WTC11 (cell line): ENCODE measurements at places on chromosomes 5 and 9.

DNA sequence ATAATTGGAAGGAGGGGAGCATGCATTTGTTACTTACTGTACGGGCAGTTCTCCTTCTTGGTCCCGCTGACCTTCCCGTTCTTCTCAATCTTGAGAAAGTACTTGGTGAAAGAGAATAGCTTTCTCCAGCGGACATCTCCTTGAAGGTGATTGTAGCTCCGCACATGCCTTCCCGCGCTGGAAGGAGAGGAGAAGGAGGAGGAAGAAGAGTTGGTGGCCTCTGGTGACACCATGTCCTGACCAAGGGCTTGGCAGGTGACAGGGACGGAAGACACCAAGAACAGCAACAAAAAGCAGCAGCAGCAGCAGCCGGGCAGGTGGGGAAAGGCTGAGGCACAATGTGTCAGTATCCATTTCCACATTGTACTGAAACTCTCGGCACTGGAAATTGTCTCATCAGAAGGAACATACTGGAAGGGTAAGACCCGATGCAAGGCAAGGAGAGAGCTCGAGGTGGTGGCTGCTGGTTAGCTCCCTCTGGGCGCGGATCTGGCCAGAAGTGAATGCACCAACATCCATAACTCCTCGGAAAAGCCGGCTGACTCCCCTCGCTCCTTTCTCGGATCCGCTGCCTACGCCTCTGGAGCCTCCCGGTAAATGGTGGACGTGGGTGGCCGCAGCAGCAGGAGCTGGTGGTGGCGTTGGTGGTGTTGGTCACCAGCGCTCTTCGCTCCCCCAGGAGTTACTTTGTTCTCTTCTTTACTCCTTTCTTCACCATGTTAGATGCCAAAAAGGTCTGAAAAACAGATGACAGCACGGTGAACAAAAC lies 715 bp downstream of the FGF10 start:
- DNase-seq = peak; percentile 28

DNA sequence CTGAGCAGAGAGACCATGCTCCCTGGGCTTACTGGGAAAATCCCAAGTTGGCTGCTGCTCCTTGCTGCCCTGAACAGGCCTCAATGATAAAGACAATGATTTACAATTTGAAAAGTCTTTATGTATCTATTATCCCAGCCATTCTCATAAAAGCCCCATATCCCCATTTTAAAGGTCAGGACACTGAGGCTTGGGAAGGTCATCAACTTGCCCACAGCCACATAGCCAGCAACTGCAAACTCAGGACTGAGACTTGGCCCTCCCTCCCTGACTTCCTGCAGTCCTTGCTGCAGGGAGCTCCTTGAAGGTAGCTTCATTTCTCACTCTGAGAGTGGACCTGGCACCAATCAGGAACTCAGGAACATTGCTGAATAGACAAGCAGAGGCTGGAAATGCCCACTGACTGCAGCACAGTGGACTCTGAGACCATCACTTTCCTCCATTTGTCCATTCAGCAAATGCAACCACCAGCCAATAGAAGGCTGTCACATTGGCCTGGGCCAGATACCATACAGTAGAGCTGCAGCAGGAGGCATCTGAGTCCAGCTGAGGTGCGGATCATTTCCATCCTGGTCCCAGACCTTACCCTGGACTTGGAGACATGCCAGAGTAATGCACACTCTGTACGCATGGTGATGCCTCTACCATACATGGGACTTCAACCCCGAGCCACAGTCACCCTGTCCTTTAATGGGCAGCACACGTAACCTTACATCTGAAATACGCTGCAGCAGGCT lies 18.3 kb downstream of the TNIP1 start:
- DNase-seq = no peak

GRCh38 chr9:8857068-8857925 lies 1057.7 kb upstream of the DMAC1 start:
- peak; percentile 58 for DNase-seq

DNA sequence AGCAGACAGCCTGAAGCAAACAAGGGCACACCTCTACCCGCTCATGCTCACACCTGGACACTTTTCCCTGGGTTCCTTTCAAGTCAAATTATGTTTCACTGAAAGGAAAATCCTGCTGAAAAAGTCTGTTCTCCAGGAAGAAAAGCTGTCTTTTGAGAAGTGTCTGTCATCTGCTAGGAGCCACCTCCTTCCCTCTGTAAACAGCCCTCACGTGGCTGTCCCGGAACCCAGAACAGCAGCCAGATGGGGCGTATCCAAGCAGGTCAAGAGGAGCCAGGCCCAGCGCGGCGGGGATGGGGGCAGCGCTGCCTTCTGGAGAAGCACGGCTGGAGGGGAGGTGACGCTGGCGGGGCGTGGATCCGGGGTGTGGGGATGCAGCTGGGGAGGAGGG lies at the start of gene PNPLA7:
TSS of gene PNPLA7 (minus strand) at position 172 of the 391 bp plus-strand sequence. CDS start 205 bp downstream, outside the sequence.
- peak; percentile 80 for DNase-seq

GRCh38 chr9:91781116-91781515 lies 168.9 kb downstream of the ROR2 start:
- no peak for DNase-seq

DNA sequence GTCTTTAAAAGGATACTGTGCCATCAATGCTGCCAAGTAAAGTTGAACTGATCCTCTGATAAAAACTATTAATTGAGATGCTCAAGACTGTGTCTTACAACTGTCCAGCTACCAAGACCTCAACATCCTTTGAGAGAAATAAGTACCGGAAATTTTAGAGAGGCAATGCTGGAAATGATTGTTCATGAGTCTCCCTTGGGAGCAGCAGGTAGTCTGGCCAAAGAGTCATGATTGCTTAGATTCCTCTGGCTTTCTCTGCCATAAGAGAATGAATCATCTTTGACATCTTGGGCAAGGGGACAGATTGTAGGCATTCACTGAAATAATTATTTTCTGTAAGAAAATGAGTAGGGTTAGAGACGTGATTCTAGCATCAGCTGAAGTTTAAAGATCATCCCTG lies 466.6 kb upstream of the DAB2 start:
- no peak for DNase-seq

GRCh38 chr9:115642285-115642684 lies 511.3 kb upstream of the PAPPA start:
- DNase-seq = no peak

GRCh38 chr5:169647566-169647965 lies 10.5 kb downstream of the DOCK2 start:
- DNase-seq = no peak

- no peak for DNase-seq
These were observed 22.0 kb downstream of the PAPPA start for GRCh38 chr9:116175614-116176013.

GRCh38 chr5:17079562-17079961 lies 137.9 kb upstream of the BASP1 start:
- no peak for DNase-seq

- DNase-seq = peak; percentile 12
These were observed 35.7 kb downstream of the NACC2 start for GRCh38 chr9:136059321-136059791.

- DNase-seq = no peak
These were observed 20.4 kb upstream of the NTNG2 start for GRCh38 chr9:132141344-132141947.

DNA sequence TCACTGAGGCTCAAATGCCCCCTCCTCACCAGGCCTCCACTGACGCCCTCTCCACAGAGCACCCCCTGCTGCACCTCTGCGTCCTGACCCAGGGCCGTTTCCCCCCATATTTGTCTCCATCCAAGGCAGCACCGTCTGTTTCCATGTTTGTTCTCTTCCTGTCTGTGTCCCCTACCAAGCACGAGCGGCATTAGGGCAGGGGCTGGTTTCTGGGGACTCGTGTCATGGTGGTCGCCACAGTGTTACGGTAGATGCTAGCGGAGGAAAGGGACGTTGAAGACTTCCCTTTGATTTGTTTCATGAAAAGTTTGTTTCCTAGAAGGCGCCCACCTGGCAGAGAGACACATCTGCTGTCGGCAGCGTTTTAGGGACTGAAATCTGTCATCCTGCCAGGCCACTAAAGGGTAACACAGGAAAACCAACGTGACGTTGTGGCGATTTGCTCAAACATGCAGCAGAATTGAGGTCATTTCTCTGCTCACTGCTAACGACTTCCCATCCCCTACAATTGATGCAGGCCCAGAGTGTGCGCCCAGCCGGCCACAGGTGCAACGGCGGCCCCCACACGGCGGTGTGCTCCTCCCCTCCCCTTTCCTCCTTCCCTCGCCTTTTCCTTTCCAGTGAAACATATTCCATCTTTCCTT lies 79.3 kb upstream of the IRX4 start:
- DNase-seq = no peak

GRCh38 chr5:123180676-123181393 lies 91.8 kb downstream of the PRDM6 start:
- no peak for DNase-seq

- DNase-seq = no peak
These were observed 139.8 kb upstream of the EDIL3 start for GRCh38 chr5:84524491-84524890.

- no peak for DNase-seq
These were observed 44.3 kb downstream of the TNFSF15 start for GRCh38 chr9:114761523-114761922.

DNA sequence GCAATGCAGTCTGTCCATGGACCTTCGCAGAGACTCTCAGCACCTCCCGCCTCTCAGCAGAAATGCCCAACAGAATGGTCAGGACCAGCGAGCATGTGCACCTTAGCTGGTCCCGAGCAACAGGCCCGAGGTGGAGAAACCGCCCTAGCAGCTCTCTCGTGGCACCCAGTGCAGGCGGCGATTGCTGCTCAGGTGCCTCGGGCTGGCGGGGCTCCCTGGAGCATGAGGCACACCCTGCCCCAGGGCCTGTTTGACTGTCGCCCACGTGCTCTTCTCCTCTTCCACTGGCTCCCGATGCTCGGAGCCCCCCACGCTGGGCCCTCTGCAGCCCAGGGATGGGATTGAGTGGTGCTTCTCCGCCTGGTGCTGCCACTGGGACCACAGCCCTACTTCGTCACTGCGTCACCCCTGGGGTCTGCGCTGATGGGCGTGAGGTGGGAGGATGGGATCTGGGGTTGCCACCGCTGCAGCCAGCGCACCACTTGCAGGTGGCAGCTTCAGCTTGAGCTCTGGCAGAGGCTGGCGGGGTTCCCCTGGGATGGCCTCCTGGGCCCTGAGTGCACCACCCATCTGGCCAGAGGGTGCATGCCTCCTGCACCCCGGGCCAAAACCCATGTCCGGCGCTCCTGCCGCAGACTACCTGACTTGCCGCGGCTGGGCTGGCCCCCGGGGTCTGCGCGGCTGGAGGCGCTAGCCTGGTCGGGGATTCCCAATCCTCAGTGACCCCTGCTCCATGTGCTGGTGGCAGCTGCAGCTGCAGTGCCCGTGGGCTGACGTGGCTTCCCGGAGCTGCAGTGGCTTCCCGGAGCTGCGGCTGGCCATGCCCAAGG lies 244.2 kb downstream of the FOXD4L6 start:
- no peak for DNase-seq

- DNase-seq = no peak
These were observed 848.8 kb upstream of the DMAC1 start for GRCh38 chr9:8648271-8648845.

DNA sequence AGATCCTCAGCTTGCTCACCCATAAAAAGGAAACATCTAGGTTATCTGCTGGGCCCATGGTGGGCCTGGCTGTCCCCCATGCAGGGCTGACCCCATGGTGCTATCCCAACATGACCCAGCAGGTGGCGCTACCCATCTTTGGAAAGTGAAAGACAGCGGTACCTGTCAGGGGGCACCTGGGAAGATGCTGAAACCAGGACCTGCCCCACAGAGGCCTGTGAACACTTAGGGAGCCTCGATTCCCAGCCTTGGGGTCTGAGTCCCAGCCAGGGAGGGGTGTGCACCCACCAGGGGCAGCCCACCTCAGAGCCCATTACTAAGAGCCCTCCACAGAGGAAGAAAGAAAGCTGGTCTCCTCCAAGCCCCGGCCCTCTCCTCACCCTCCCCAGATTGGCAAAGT lies 46.6 kb upstream of the IPPK start:
- peak; percentile 97 for DNase-seq

DNA sequence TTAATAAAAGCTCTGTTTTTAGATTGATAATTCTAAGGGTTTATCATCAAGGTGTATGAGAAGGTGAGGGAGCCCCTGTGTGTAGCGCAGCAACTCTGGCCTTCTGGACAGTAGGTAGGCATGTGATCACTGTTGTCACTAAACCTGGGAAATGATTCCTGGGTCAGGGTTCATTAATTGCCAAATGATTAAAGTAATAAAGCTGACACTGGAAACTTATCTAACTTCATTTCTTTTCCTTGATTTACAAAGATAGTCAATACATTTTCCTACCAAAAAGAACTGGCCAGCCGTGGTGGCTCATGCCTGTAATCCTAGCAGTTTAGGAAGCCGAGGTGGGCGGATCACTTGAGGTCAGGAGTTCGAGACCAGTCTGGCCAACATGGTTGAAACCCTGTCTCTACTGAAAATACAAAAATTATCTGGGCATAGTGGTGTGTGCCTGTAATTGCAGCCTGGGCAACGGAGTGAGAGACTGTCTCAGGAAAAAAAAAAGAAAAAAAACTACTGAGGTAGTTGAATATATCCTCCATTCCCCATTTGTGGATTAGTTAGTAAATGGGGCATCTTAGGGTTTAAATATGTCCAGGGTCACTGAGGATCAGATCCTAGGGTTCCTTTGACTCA lies 2.4 kb downstream of the EHMT1 start:
- DNase-seq = no peak

DNA sequence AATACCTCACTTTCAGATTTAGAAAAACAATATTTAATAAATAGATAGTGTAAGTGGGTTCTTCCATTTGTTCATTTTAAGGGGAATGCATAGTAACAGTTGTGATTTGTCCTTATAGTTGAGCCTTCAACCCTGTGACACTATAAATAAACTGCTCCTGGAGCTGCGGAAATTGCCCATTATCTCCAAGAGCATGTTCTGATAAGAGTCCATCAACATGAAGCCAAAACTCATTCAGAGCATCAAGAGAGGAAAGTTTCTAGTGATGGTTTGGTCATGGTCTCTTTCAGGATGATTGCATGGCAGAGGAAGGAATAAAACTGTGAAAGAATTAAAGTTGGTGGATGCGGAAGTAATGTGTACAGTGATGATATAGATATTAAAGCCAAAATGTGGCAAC lies 772.1 kb upstream of the DMAC1 start:
- no peak for DNase-seq

- no peak for DNase-seq
These were observed 54.6 kb upstream of the PHYKPL start for GRCh38 chr5:178287091-178287790.

- no peak for DNase-seq
These were observed 11.3 kb upstream of the PHF2 start for GRCh38 chr9:93565089-93565488.

- DNase-seq = no peak
These were observed 628 bp downstream of the GABRA6 start for GRCh38 chr5:161686149-161686548.

DNA sequence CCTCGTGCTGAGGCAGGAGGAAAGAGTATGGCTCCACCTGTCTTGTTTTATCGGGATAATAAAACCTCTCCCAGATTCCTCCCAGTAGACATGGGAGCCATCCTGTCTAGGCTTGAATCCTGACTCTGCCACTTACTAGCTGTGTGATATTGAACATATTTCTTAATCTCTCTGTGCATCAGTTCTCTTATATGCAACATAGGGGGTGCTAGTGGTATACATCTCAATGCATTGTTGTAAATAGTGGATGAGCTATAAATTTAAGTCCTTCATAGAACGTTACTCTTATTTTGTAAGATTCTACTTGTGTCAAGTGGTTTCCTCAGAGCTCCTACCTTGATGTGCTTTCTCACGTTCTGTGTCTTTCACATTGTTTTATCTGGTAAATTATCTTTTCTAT lies 417.7 kb upstream of the POU5F2 start:
- DNase-seq = no peak
